CD4-positive, alpha-beta T cell treated with Interleukin-1 beta for 1 hour (primary cell): ENCODE measurements at places on chromosomes 1 and 21.

GRCh38 chr1:110148961-110149360 lies 1.3 kb upstream of the SLC6A17 start:
- no peak for DNase-seq

- DNase-seq, result no peak
Measured at GRCh38 chr1:29544406-29544805, 308.1 kb downstream of the PTPRU start.

- DNase-seq, result no peak
Measured at GRCh38 chr21:29323189-29323588, 24.5 kb downstream of the BACH1 start.

GRCh38 chr21:46554431-46555224 lies 50.3 kb downstream of the S100B start:
- no peak for DNase-seq

DNA sequence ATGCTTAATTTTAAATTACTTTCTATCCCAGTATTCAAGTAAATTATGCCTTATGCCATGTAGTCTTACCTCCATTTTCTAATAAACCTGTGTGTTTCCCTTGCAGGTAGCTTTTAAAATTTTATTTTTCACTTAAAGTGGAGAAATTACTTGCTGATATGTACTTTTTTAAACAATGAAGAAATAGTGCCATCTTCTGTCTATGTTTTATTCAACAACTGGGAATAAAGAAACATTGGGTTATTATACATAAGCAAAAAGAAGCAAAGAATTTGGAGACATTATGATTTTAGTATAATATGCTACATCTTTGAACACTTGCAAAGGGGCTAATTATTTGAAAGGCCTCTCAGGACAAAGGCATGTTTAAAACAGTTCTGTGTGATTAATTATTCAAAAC lies 1912.9 kb downstream of the MRPL39 start:
- no peak for DNase-seq

DNA sequence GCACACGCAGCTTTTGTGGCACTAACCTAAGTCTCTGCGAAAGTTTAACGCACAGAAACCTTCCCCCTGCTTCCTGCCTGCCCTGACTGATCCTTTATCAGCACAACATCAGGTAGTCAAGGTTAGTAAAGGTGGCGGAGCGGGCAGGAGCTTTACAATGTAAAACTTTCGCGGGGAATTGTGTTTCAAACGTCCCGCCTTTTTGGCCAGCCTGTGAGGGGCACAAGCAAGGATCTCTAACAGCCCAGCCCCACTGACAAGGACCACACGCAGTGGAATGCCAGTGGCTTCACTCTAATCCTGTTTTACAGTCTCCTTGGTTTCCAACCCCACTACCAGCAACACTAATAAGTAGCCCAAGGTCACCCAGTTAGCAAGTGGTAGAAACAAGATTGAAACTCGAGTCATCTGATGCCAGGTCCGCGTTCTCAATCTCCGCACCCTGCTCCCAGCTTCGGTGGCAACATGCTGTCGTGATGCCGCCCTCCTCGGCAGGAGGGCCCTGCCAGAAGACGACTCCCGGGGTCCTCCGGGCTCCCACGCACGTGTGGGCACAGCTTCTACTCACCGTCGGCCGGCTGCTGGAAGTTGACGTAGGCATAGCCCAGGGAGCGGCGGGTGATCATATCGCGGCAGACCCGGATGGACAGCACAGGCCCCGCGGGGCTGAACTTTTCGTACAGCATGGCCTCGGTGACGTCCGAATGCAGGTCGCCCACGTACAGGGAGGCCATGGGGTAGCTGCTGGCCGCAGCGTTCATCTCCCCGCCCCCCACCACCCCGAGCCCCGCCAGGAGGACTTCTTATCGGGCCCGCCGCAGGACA lies 1.2 kb downstream of the PABPC4 start:
- DNase-seq, result peak; percentile 55

- no peak for DNase-seq
Measured at GRCh38 chr1:151026460-151026859, 9.9 kb upstream of the BNIPL start.

GRCh38 chr1:182549346-182549745 lies 39.7 kb downstream of the RNASEL start:
- no peak for DNase-seq
